ENCODE measurements at places on chromosomes 12 and 14.

DNA sequence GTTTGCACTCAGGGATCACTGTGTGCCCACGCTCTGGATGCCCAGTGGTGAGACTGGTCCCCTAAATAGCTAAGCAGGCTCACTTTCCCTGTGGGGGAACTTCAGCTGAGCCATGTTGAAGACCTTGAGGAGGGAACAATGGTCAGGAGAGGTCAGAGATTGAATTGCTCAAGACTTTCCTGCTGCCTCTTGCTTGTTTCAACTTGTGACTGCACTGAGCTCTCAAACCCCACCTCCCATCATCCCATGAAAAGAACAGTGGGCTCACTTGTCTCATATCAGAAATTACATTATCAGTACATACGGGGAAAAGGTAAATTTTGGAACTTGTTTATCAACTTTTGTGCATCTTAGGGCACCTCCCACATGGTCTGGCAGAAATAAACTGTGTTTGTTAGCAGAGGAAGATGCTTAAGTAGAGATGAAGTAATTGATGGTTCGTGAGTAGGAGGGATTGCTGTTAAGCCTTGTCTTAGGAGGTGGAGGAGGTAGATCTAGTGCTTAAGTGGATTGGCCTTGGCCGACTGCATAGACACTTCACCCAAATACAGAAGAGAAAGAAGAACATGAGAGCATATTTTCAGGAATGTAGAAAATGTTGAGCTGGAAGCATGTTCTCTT lies 15.0 kb upstream of the SERPINA1 start:
- no peak for DNase-seq

- no peak for DNase-seq
Measured at GRCh38 chr14:24235804-24236688, 3.3 kb downstream of the GMPR2 start.

DNA sequence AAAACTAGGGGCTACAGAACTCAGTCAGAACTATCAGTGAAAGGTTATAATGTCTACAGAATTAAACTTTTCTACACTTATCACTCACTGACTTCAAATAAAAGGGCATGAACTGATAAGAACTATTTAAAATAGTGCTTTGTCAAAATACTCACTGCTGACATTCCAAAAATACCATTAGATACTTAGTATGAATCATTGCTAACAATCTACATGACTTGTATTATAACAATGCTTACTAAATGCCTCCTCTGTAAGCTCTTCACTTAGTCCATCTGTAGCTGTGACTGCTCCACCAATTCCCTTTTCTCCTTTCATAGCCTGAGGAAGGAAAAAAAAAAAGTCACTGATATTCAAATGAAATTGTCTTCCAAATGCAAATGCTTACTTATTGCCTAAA lies 17.0 kb downstream of the NFYB start:
- DNase-seq = no peak

GRCh38 chr14:99812096-99812750 lies 19.0 kb downstream of the EML1 start:
- DNase-seq = no peak

GRCh38 chr12:94353130-94353529 lies 106.5 kb downstream of the CEP83 start:
- DNase-seq = no peak

DNA sequence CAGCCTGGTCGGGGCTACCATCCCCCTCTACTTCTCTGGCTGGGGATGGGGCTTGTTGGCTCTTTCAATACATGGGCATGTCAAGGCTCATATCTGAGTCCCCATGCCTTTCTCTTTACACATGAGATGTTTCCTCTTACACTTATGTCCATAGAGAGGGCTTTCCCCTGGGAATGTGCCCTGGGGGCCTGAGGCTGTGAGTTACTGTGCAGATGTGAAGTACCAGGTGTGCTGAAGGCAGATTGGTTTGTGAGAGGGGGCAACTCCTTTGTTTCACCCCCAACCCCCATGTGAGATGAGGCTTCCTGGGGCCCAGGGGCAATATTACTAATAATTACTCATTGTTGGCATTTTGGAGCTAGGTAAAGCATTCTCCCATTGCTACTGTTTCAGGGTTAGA lies 32.8 kb downstream of the NRXN3 start:
- no peak for DNase-seq

- DNase-seq = no peak
Measured at GRCh38 chr12:88241862-88242570, 99.9 kb downstream of the TMTC3 start.

DNA sequence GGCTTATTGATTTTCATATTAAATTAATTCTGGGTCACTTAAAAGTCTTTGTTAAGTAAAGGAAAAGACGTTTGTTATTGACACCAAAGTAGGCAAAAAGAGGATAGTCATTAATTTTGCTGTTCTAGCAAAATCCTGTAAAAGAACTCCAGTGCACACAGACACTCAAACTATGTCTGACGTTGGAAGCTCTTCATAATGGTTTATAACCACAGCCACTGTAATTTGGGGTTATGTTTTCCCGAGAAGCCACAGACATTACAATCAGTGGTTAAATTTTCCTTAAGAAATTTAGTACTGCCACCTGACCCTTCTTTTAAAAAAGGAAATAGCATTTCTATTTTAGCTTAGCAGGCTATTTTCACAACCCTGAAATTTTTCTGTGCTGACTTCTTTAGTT lies 267.5 kb downstream of the CCDC91 start:
- DNase-seq = no peak

DNA sequence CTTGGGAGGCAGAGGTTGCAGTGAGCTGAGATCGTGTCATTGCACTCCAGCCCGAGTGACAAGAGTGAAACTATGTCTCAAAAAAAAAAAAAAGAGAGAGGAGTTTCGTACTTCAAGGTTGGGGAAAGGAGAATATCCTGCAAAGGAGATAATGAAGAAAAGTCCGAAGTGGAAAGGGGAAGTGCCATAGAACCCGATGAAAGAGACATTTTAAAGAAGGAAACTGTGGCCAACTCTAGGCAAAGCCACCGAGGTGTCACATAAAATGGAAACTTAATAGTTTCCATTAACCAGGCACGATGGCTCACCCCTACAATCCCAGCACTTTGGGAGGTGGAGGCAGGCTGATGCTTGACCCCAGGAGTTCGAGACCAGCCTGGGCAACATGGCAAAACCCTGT lies 15.0 kb upstream of the LTBP2 start:
- no peak for DNase-seq

DNA sequence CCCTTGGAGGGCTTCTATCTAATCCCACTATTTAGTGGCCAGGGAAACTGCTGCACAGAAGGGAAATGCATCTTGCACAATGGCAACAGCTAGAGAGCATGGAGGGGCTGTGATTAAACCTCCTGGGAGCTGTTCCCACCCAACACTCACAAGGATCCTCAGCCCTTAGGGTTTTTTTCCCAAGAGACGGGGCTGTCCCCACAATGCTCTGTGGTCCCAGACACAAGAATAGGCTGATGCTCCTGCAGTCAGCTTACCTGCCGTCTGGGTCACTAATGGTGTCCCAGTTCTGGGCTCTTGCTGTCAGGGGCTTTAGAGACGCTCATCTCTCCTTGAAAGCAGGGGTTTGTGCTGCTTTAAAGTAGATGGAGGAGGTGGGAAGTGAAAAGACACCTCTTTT lies 4.6 kb downstream of the SERPINA1 start:
- DNase-seq = no peak

DNA sequence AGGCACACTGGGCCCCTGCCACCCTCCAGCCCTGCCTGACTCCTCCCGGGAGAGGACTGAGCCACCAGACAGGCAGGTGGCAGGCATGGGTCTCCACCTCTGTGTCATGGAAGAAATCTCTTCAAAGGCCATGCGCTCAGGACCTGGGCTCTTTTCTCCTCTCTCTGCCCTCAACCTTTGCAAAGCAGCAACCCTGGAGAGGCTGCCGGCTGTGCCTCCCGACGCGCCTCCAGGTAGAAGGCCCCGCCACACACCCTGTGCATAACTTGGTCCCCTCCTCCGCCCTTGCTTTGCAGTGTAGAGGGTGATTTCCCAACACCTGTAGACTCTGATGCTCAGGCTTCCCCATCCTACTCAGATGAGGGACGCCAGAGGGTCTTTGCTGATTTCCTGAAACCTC lies 28.2 kb upstream of the TMEM179 start:
- DNase-seq = no peak

DNA sequence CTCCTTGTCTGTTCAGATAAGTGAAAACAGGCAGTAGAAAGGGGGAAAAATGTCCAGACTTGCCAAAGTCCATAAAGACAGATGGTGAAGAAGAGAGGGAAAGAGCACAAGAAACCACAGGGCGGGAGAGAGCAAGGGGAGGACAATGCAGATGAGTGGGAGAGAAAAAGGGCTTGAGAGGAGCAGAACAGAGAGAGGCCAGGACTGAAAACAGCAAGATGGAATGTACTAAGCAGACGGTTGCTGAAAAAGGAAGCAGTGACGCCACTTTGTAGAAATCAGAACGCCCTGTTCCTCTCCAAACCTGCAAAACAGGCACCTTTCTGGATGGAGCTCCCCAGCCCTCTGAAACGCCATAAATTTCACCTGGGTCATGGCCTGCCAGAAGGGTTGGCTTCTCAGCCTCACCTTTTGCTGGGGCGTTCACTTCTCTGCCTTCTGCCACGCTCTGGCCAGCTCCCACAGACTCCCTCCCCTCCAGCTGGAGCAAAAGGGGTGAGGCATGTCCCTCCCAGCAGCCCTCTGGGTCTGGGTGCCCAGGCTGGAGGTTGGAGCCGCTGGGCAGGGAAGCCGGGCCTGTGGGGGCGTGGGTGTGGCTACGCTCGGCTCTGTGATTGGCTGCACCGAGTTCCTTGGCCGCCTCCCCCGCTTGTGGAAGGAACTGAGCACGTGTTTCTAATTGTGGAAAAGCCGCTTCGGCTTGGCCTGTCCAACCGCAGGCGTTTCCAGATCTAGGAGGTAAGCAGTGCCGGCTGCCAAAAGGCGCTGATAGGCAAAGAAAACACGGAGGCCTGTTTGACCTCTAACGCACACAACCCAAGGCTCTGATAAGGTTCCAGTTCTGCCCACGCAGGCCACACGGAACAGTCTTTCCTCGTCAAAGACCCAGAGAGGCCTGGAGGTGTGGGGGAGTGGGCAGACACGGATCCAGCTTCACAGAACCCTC lies 29.3 kb downstream of the SLC7A8 start:
- no peak for DNase-seq
